ENCODE measurements at places on chromosomes 7 and 10. TPM values are rescaled to one million over a fixed set of nuclear protein-coding genes. Genes with fewer than 3 reads are reported as not detected.
A peak's percentile ranks its signal among the peaks of the same experiment; 100 is the strongest.

- H3K27me3 ChIP-seq, result no peaks in the 10 kb centered on the region
- H3K27ac ChIP-seq, result no peak overlapping the region
- no peak for DNase-seq
- H3K4me1 ChIP-seq, result no peaks in the 10 kb centered on the region
- H3K4me3 ChIP-seq, result no peak overlapping the region
- H3K36me3 ChIP-seq, result no peaks in the 10 kb centered on the region
These were observed 92.0 kb downstream of the TMEM106B start for GRCh38 chr7:12303062-12303461.

DNA sequence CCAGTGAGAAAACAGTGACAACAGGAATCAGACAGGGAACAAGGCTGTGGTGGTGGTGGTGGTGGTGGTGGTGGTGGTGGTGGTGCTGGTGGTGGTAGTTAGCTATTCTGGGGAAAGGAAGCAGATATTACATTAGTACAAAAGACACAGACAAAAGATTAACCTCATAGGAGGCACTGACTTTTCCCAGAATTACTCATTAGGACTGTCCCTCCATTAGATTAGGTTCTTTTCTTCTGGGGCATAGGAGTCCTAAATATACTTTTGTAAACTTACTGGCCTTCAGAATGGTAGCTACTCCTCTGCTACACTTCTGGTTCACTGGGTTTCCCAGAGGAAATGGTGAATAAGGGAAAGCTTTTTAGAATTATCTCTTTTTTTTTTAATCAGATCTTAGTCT, 156.6 kb upstream of the SEMA3D start:
- H3K36me3 ChIP-seq, result no peaks in the 10 kb centered on the region
- no peaks in the 10 kb centered on the region for H3K27me3 ChIP-seq
- no peak for DNase-seq
- no peak overlapping the region for H3K4me3 ChIP-seq
- no peak overlapping the region for H3K27ac ChIP-seq
- H3K4me1 ChIP-seq, result no peaks in the 10 kb centered on the region

DNA sequence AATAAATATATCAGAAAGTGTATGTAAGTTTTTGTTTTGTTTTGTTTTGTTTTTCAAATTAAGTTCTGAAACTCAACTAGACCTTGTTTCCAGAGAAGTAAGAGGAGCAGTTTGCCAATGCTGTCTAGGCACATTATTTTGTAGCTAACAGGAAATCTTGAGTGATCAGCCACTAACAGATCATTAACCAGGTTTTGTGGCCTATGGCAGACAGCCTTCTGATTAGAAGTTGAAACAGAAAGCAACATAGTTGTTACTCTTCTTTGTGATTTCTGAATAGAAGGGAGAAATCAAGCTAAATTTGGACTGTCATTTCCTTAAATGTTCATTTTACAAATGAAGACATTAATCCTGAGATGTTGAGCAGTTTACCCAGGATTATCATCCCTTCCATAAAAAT, 142.6 kb downstream of the PLXDC2 start:
- H3K27ac ChIP-seq, result no peak overlapping the region
- H3K27me3 ChIP-seq, result no peaks in the 10 kb centered on the region
- no peak overlapping the region for H3K4me3 ChIP-seq
- H3K4me1 ChIP-seq, result peaks cover 10% of the 10 kb centered on the region
- no peak for DNase-seq

DNA sequence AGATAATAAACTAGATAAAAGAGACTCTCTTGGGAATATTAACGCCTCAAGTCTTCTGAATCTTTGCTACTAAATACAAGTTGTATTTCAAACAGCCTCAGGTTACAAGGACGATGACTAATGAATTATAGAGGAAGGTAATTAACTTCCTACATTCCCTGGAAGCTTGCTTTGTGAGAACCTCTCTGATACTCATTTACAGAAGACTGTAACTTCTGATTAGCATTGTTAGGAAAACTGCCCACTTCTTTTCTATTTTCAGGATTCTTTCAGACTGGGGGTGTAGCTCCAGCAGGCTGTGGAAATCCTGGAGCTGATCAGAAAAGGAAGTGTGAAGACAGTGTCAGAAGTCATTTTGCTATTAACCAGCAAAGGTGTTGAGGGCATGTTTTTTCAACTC, 316.7 kb upstream of the NPSR1 start:
- no peak for DNase-seq
- H3K27ac ChIP-seq, result no peak overlapping the region
- no peak overlapping the region for H3K4me3 ChIP-seq
- no peaks in the 10 kb centered on the region for H3K36me3 ChIP-seq
- H3K27me3 ChIP-seq, result no peaks in the 10 kb centered on the region

GRCh38 chr10:107913317-107914294, 749.1 kb upstream of the SORCS1 start:
- no peak overlapping the region for H3K27ac ChIP-seq
- H3K4me3 ChIP-seq, result no peak overlapping the region
- DNase-seq, result no peak
- H3K4me1 ChIP-seq, result no peaks in the 10 kb centered on the region
- peaks cover 6% of the 10 kb centered on the region for H3K27me3 ChIP-seq

DNA sequence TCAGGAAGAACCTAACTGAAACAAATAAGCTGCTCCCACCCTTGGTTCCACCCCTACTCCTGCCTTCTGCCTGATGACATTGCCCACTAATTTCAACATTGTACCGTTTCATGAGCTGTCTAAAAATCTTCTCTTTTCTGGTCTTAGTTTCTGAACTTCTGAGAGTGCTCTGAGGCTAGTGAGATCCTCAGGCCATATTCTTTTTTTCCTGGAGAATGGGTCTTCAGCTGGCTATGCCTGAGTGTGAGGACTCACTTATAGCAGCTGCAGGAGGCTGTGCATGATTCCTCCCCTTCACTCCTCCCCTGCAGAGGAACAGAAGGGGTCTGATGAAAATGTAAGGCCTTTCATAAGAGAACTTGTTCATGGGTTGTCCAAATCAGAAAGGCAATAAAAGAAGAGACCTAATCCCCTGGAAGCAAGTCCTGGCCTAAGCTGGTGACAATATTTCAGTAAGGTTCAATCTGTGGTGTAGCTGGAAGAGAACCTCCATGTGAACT, 11.1 kb downstream of the HOXA4 start:
- H3K27me3 ChIP-seq, result peaks cover 5% of the 10 kb centered on the region
- DNase-seq, result no peak
- H3K27ac ChIP-seq, result peak overlapping the region; percentile 89

DNA sequence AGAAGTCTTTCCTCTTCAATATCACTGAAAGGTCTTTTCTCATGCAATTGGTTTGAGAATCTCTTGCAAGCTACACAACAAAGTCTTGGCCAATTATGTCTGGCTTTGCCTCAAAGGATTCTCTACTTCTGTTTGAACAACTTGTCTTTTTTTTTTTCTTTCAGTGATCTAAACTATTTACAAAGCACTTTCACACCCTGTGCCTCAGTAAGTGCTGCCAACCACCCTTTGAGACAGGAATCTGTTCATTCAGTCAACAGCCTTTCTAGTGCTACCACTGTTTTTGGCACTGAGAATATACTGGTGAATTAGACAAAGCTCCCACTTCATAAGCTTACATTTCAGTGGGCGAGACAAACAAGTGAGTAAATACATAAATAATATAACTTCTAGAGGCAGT, 26.9 kb upstream of the SDK1 start:
- no peak overlapping the region for H3K27ac ChIP-seq
- no peak overlapping the region for H3K4me3 ChIP-seq
- no peaks in the 10 kb centered on the region for H3K4me1 ChIP-seq

DNA sequence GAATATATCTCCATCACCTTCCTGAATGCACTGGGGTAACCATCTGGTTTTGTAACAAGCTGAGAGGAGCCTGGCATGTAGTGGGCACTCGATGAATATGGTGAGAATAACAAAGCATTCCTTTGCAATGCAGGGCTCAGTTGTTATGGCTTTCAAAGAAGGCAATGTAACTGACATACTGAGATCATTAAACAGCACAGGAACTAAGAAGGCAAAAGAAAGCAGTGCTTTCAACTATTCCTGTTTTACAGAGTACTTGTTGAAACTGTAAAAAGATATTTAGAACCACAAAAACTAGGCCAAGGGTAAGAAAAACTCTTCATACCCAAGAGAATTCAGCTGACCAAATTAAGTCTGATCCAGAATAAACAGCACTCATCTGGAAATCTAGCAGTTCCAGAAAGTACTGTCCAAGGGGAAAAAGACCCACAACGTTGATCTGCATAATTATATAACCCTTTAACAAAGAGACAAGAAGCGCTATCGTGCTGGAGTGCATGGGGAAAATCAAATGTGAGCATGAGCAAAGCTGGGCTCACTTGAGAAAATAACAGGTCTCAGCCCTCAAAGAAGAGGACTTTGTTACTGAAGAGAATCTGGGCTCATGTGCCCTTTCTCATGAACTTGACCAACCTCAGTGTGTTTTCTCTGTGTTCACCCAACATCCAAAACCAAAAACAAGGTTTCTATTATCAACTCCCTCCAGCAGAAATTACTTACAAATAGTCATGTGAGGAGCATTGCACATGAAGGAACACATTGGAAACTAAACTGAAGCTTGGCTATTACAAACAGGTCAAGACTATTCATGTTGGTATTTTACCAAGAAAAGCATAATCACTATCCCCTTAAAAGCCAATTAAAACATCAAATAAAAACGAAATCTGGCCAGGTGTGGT, 116.2 kb downstream of the AVL9 start:
- no peak for DNase-seq
- H3K27ac ChIP-seq, result peak overlapping the region; percentile 17
- H3K36me3 ChIP-seq, result no peaks in the 10 kb centered on the region

GRCh38 chr10:128519581-128519980, 393.4 kb upstream of the MKI67 start:
- no peaks in the 10 kb centered on the region for H3K36me3 ChIP-seq
- H3K4me3 ChIP-seq, result no peak overlapping the region
- DNase-seq, result no peak
- H3K27ac ChIP-seq, result no peak overlapping the region

DNA sequence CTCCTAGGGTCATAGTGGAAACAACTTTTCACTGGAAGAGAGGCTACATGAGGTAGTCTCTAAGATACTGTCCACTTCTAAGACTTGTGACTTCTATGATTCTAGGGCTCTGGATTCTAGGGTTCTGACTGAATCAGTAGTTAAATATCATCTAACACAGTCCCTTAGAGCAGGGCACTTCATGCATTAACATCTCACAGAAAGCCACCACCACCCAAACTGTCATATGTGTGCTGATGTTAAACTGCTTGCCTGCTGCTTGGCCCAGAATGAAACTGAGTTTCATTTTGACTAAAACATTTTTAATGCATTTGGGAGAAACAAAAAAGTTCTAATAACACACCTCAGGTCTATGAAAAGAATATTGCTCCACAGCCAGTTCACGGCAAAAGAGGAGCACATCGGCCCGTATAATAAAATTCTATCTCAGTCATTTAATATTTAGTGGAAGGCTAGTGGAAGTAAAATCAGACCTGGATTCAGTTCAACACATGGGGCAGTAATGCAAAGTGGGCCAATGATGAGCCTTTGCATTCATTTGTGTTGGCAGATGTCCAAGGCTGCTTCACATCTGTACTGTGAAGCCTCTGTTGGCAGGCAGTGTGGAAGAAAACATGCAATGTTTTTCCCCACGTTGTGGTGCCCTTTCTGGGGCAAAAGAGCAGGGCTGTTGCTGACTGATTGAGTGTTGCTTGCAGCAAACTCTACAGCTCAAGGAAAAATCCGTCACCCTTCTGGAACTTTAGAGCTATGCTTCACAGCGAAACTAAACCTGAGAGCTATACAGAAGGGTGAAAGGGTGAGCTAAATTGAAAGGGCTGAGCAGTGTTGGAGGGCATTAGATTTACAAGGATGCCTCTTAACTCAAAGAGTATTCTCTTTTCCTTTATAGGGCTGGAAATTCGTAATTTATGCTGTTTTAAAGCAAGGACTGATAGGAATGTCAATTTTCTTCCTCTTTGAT, 33.5 kb upstream of the AUTS2 start:
- H3K4me1 ChIP-seq, result peaks cover 6% of the 10 kb centered on the region
- H3K27me3 ChIP-seq, result no peaks in the 10 kb centered on the region
- H3K27ac ChIP-seq, result no peak overlapping the region
- H3K36me3 ChIP-seq, result no peaks in the 10 kb centered on the region
- DNase-seq, result no peak

DNA sequence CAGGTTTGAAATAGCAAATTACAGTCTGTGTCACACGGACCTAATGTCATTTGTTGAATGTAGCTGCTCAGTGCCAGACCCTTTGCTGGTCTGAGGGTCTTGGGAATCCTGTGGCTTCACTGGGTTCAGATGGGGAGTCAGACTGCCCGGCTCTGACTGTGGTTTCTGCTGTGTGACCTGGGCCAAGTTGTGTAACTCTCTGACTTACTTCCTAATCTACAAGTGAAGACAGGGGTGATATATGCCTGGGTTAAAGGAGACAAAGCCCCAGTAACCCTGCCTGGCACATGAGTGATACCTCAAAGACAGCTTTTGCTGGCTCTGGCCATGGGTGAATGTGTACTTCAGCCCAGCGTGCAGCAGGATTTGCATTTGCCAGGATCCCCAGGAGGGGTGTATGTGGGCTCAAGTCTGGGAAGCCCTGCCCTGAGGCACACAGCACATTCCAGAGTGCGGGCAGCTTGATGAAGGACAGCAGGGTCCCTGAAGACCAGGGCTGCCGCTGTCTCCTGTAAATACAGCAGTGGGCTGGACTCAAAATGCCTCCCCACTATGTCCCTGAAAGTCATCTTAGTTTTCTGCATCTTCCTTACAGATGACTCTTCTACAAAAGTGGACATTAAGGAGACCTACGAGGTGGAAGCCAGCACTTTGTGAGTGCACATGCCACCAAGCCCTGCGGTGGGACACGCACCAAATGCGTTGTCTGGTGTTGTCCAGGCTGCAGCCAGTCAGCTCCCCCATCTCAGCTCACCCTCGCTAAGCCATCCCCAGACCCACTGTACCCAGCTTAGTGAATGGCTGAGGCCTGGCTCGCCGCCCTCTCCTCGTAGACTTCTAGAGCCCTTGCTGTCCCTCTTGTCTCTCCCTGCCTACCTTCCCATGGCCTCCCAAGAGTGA, 16.4 kb downstream of the NACAD start:
- H3K27ac ChIP-seq, result no peak overlapping the region
- H3K4me1 ChIP-seq, result no peaks in the 10 kb centered on the region
- DNase-seq, result no peak
- peaks cover 99% of the 10 kb centered on the region for H3K36me3 ChIP-seq

- no peaks in the 10 kb centered on the region for H3K27me3 ChIP-seq
- no peak overlapping the region for H3K27ac ChIP-seq
- H3K4me3 ChIP-seq, result no peak overlapping the region
These were observed 9.5 kb downstream of the NCAPG2 start for GRCh38 chr7:158695056-158695455.

GRCh38 chr7:143257501-143257900, 5.7 kb upstream of the GSTK1 start:
- H3K27me3 ChIP-seq, result no peaks in the 10 kb centered on the region
- DNase-seq, result no peak
- no peak overlapping the region for H3K4me3 ChIP-seq
- H3K36me3 ChIP-seq, result no peaks in the 10 kb centered on the region
- no peak overlapping the region for H3K27ac ChIP-seq

GRCh38 chr7:116197360-116197759, 13.0 kb upstream of the TES start:
- H3K27me3 ChIP-seq, result no peaks in the 10 kb centered on the region
- no peak overlapping the region for H3K4me3 ChIP-seq
- no peaks in the 10 kb centered on the region for H3K36me3 ChIP-seq
- DNase-seq, result no peak
- H3K27ac ChIP-seq, result no peak overlapping the region

MIOS gene
- 27.8 TPM for total RNA-seq

FOXI2 gene
- not detected for total RNA-seq

PNLIPRP2 gene
- total RNA-seq, result not detected

SORCS1 gene
- 0.23 TPM for total RNA-seq

TAS2R3 gene
- 1.6 TPM for total RNA-seq

PIK3AP1 gene
- 65.2 TPM for total RNA-seq

KAZALD1 gene
- 8.4 TPM for total RNA-seq

TRIM50 gene
- total RNA-seq, result 0.20 TPM

Data from upper lobe of right lung (tissue), 1 donor.